ENCODE measurements at places on chromosomes 6 and 20.

GRCh38 chr6:51855310-51856082 lies 231.9 kb downstream of the PKHD1 start:
- peak; percentile 61 for DNase-seq

- DNase-seq: no peak
These were observed 85.0 kb downstream of the LIN28B start for GRCh38 chr6:105041880-105042279.

- no peak for DNase-seq
These were observed 210.9 kb upstream of the HDDC2 start for GRCh38 chr6:125512621-125513020.

DNA sequence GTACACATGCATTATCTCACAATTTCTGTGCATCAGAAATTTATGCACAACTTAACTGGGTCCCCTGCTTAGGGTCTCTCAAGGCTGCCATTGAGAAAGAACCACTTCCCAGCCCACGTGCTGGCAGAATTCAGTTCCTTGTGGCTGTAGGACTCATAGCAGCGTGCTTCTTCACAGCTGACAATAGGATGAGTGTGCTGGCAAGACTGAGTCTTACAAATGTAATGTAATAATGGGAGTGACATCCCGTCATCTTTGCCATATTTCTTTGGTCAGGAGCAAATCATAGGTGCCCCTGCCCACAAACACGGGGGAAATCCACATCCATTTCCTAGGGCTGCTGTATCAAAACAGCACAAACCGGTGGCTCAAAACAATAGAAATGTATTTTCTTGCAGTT lies 77.4 kb downstream of the FIG4 start:
- DNase-seq: no peak

DNA sequence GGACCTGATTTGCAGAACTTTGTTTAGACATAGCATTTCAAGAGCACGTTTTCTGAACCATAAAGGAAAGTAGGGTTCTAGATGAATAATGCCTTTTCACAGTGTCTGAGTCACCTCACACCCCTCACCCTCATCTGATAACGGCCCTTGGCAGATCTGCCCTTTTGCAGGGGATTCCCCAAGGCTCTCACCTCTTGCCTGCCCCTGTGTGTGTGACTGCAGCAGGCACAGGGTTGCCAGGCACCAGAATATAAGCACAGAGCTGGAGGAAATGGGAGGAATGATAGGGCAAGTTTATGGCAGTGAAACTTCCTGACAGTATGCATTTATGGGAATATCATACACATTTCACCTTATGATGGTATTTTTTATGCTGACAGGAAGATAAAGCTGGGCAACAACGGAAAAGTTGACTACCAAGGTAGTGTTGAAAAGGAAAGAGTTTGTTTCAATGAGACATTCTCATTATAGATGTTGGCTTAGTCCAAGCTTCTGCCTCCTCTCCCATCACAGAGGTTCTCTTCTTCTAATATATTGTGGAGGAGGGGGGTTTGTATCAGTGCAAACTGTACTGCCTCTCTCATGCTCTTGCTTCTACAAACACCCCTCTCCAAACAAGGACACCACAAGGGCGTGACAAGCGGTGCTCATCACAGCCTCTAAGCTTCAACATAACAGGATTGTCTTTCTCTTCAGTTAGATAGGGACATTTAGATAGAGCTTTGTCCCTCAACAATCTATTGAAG lies 101.5 kb upstream of the BACH2 start:
- no peak for DNase-seq

GRCh38 chr20:24350923-24351368 lies 118.5 kb upstream of the SYNDIG1 start:
- DNase-seq: no peak

DNA sequence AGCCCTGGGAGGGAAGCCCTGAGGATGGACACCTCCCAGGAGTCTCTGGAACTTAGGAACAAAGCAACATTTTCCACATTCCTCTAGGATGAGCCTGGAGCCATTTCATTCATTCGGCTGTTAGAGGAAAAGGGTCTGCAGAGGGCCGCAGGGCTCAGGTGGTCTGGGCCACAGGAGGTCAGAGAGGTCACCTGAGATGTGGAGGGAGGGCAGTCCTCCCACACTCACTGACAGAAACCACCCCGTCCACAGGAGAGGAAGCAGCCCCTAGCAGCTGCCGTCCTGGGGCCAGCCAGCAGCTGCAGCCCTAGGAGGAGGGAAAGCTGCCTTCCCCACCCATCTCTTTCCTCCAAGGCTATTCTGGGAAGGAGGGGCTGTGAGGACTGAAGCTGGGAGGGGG lies 207.0 kb downstream of the CDC5L start:
- DNase-seq: no peak
